RWPE2 (cell line): ENCODE measurements at places on chromosomes 4 and X.

GRCh38 chrX:130111220-130112154 is 1.2 kb upstream of the ELF4 start:
- DNase-seq: peak; percentile 73

DNA sequence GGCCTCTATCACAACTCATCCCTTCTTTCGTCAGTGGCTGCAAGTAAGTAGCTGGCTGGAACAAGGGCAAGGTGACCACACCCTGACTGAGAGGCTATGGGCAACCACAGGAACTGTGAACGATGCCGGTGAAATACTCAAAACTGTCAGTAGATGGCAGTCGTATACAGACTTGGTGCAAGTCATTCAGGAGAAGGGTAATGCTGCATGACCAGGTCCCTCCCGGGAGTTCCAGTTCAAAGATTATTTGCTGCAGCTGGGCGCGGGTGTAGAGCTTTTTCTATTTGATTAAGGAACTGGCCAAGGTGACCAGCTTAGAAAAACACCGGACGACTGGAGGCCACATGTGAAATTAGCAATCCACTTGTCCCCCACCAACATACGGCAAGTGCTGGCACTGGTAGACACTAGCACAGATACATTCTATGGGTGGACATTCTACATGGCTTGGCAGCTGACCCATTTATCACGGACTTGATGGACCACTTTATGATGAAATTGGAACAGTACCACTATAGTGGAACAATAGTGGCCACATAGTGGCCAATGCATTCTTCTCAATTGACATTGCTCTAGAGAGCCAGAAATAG is 726.6 kb downstream of the TRAM1L1 start:
- no peak for DNase-seq

DNA sequence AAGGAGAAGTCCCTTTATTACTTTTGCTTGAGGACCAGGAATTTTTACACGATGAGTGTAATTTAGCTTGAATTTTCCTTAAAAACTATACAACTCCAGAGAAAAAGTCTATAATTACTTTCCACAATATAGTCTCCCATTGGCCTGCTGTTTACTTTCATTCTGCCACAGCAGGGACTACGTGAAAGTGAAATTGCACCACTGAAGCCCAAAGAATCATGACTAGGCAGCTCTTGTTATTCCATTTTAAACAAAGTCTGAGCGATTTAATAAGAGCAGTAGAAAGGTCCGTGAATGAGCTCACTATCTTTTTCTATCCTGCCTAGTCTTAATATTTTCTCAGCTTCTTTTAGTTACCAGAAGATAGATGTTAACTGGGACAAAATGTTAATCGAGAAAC is 68.6 kb downstream of the ADGRG4 start:
- DNase-seq: no peak

DNA sequence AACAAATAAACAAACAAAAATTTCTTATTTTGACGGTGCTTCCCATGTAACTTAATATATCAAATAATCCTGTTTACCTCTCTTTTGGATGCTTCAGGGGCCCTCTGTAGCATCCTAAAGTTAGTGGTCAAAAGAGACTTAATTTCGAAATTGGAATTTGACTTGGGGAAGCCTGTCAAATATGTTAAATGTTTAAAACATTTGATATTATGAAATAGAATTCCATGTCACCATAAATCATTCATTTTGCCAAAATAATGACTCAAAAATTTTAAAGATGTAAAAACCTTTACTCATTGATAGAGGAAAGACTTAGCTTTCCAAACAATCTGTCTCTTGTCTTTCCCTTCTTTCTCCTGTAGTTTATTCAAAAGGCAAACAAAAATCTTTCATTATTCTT is 20.6 kb upstream of the TEX13A start:
- DNase-seq: no peak
